ENCODE measurements at places on chromosomes 13 and 19.

- DNase-seq, result no peak
Measured at GRCh38 chr19:1064661-1065605, 2.0 kb upstream of the ARHGAP45 start.

DNA sequence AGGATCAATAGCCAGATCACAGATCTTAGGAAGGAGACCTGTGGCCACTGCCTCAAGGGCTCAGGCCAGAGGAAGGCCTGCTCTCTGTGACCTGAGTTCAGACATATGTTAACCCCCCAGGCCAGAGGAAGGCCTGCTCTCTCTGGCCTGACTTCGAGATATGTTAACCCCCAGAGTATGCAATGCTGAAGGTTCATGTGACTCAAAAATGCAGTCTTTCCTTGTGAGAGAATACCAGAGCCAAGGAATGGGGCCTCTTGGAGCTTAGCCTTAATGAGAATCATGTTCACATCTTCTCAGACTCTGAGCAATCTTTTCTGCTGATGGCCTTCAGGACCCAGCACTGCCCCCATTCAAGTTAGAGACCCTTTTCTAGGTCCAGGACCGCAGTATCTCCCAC, 36.7 kb downstream of the MBNL2 start:
- no peak for DNase-seq

- DNase-seq, result no peak
Measured at GRCh38 chr13:75312884-75313520, 169.0 kb downstream of the TBC1D4 start.

DNA sequence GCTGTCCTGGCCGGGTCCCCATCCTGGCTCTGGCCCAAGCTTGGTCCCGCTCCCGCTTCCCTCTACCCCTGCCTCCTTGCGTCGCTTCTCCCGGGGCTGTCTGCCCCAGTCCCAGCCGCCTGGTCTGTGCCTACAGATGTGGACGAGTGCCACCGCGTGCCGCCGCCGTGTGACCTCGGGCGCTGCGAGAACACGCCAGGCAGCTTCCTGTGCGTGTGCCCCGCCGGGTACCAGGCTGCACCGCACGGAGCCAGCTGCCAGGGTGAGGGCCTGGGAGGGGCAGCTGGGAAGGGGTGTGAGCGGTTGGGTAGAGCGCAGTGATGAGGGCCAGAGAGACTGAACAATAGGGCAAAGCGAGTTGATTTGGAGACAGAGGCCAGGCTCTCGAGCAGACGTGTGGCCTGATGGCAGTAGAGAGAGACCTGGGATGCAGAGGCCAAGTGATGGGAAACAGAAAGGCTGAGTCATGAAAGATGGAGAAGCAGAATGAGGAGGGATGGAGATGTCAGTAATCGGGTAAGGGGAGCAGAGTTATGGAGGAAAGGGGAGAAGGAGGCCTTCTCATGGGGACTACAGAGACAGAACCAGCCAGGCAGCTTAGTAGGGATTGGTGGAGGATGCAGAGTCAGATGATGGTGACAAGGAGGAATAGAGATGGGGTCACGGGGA, 9.4 kb downstream of the LTBP4 start:
- no peak for DNase-seq

GRCh38 chr19:32813862-32814425, 55.6 kb downstream of the SLC7A9 start:
- DNase-seq, result no peak

- peak; percentile 83 for DNase-seq
Measured at GRCh38 chr19:47697863-47698609, 15.2 kb upstream of the EHD2 start.

GRCh38 chr13:20093951-20094350, 66.9 kb downstream of the GJA3 start:
- DNase-seq, result no peak

DNA sequence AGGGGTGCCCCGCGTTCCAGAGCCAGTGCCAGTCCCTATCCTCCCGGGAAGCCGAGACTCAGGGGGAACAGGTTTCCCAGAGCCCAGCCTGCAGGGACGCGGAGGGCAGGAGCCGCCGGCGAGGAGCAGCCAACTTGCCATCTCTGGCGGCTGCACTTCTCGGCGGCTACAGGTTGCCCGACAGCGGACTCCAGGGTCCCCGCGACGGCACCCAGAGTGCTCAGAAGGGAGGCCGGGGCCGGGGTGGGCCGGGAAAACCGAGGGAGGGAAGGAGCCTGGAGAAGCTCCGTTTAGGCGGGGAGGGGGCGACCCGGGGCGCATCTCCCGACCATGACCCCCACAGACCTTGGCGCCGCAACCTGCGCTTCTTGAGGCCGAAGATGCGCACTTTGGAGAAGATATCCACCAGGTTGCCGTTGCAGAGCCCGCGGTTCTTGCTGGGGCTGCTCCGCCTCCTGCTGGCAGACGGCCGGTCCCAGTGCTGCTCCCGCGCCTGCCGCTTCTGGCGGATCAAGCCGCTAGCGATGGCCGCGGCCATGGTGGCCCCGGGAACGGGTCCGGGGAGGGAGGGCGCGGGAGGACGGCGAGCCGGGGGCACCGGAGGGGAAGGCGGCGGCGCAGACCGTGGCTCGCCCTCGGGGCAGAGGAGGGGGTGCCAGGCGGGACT, 463.8 kb downstream of the ITGBL1 start:
- peak; percentile 42 for DNase-seq

DNA sequence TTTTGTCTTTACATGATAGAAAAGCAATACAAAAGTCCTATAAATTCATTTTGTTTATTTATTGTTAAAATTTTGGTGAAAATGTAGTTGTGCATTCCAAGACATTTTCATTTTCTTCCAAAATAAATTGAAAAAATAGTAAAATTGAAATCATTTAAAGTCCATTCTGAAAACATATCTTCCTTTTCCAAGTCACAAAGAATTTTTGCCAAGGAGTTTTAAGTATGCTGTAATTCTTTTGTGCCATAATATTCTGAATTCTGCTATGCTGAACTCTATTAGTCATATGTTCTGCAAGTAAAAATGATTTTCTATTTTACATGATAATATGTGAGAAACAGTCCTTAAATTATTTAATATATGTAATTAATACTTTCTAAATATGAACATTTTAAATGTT, 879.6 kb upstream of the SLC10A2 start:
- DNase-seq, result no peak

GRCh38 chr13:42591602-42592001, 17.6 kb downstream of the TNFSF11 start:
- DNase-seq, result no peak

- DNase-seq, result no peak
Measured at GRCh38 chr13:110706570-110707372, 855 bp upstream of the CARS2 start.

DNA sequence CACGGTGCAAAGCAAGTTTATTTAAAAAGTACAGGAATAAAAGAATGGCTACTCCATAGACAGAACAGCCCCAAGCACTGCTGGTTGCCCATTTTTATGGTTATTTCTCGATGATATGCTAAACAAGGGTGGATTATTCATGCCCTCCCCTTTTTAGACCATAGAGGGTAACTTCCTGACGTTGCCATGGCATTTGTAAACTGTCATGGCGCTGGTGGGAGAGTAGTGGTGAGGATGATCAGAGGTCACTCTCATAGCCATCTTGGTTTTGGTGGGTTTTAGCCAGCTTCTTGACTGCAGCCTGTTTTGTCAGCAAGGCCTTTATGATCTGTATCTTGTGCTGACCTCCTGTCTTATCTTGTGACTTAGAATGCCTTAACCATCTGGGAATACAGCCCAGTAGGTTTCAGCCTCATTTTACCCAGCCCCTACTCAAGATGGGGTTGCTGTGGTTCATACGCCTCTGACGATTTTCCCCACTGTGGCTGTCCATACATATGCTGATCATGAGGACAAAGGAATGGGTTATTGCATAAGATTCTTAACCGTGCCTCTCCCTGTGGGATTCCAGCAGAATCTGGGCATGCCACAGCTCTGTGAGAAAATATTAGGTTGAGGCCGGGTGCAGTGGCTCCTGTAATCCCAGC, 36.9 kb upstream of the ZNF507 start:
- DNase-seq, result no peak

DNA sequence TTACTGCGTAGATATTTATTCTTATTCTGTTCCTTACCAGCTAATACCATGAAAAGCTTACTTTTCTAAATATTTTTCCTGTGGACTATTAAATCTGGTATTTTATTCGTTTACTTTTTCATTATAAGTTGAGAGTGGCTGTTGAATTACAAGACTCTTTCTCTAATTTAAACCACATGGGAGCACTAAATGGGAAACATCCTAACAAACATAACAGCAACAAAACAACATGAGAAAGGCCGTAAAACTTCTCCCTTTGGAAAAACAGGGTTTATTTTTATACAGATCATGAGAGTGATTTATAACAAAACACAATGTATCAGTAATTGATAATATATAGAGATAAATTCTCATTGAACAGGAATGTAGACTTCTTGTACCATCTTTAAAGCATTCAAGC, 1592.1 kb downstream of the EFNB2 start:
- no peak for DNase-seq

DNA sequence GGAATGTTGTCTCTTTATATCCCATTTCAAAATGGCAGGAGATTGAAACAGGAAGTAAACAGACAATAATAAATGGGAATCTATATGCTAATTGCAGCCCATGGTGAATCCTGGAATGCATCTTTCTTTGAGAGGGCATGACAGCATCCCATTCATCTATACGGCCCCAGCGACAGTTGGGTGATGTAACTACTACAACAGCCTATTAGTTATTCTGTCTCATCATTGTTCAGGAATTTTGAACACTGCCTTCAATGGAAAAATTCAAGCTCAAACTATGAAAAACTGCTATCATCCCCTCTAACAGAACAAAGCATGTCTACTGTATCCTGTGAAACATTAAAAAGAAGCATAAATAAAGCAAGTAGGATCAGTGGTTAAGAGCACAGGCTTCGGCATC, 262.1 kb downstream of the DCT start:
- DNase-seq, result no peak

- peak; percentile 34 for DNase-seq
Measured at GRCh38 chr13:27182844-27183497, 11.4 kb upstream of the USP12 start.

DNA sequence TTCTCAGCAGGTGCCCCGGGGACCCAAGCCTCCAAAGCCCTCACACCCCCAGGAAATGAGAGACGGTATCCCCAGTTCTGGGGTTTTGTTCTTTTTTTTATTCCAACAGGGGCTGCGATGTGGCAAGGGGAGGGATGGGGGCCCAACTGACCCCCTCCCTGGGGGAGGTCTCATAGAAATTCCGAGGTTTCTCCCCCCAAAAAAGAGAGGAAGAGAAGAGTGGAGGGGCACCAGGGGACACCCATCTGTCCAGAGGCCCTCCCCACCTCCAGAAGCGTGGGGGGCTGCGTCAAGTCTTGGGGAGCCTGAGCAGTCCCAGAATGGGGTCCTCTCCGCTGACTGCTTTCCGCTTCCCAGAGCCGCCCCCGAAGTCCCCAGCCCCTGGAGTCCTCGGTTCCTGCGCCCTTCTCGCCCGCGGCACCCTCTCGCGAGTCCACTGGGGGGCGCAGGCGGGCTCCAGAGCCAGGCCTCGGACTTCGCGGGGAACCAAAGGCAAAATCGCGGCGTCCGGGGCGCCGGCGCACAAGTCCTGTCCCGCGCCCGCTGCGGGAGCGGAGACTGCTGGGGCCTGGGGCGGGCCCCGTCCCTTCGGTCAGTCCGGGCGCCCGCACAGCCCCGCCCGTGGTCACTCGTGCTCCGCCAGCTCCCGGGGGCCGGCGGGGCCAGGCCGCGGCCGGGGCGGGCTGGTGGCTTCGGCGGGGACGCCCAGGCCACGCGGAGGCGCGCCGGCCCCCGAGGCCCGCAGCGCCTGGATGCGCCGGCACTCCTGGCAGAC, 4.4 kb upstream of the ATP1A3 start:
- DNase-seq, result peak; percentile 70

GRCh38 chr13:44770951-44771350, 194.8 kb upstream of the TSC22D1 start:
- DNase-seq, result no peak

GRCh38 chr13:76758257-76758656, 127.9 kb downstream of the KCTD12 start:
- no peak for DNase-seq

- no peak for DNase-seq
Measured at GRCh38 chr19:44635581-44636438, 7.9 kb upstream of the PVR start.

DNA sequence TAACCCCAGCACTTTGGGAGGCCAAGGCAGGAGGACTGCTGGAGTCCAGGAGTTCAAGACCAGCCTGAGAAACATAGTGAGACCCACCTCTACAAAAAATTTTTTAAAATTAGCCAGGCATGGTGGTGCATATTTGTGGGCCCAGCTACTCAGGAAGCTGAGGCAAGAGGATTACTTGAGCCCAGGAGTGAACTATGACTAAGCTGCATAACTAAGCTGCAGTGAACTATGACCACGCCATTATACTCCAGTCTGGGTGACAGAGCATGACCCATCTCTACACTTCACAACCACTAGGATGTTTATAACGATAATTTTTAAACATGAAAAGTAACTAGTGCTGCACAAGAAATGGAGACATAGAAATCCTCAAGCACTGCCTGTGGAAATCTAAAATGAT, 352.7 kb upstream of the SGCG start:
- DNase-seq, result no peak

DNA sequence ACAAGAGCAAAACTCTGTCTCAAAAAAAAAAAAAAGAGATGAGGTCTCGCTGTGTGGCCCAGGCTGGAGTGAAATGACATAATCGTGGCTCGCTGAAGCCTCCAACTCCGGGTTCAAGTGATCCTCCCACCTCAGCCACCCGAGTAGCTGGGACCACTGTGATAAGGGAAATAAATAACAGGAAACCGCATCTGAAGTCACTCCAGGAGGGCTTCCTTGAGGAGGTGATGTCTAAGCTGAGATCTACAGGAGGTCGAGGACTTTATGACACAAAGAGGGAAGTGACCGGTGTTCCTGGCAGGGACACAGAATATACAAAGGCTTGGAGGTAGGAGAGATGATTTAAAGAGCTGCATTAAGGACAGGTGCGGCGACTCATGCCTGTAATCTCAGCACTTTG, 8.9 kb upstream of the NR2F6 start:
- no peak for DNase-seq

- no peak for DNase-seq
Measured at GRCh38 chr13:47094734-47095434, 198.0 kb upstream of the HTR2A start.

DNA sequence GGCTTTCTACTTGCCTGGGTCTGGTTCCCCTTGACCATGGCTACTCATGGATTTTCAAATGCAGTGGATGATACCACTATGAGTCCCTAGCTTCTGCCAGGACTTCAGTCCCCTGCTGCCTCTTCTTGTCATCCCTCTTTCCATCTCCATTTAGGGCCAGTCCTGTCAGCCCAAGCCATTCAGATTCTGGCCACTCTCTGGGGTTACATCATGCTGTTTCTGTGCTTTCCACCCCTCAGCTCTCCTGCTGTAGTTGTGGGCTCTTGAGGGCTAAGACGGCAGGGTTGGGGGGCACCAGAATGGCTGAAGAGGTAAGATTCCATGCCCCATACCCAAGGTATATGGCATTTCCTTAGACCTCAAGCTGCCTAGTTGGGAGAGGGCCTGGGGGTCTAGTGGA, 13.2 kb upstream of the ZNF492 start:
- no peak for DNase-seq

- DNase-seq, result no peak
Measured at GRCh38 chr13:47287291-47287751, 390.5 kb upstream of the HTR2A start.

All from urothelium cell line (cell line).